Ammon's horn (tissue), 1 donor: ENCODE measurements at places on chromosomes 6 and 20.
A peak's percentile ranks its signal among the peaks of the same experiment; 100 is the strongest.

- peak; percentile 6 for DNase-seq
These were observed 266.6 kb upstream of the BTBD3 start for GRCh38 chr20:11651138-11651537.

DNA sequence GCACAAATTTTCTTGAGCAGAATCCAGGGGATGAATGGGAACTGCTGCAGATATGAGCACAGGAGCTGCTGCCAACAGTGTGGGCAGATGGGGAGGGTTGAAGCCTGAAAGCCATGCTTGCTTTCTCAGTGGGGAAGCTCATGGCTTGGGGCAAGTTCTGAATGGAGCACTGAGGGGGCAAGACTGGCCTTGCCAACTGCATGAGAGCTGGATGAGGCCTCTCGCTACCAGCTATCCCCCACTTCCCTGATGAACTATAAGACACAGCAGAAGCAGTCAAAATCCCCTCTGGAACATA is 28.3 kb downstream of the TREM1 start:
- DNase-seq, result no peak

GRCh38 chr6:23003671-23004467 is 434.5 kb downstream of the HDGFL1 start:
- peak; percentile 4 for DNase-seq

GRCh38 chr20:7981374-7981773 is 38.2 kb downstream of the TMX4 start:
- DNase-seq, result no peak

- no peak for DNase-seq
These were observed 356.3 kb downstream of the ZFAND3 start for GRCh38 chr6:38175786-38176185.

GRCh38 chr6:74283532-74283931 is 587.5 kb downstream of the CD109 start:
- DNase-seq, result no peak

GRCh38 chr6:164507206-164507940 is 802.0 kb downstream of the C6orf118 start:
- DNase-seq, result no peak

DNA sequence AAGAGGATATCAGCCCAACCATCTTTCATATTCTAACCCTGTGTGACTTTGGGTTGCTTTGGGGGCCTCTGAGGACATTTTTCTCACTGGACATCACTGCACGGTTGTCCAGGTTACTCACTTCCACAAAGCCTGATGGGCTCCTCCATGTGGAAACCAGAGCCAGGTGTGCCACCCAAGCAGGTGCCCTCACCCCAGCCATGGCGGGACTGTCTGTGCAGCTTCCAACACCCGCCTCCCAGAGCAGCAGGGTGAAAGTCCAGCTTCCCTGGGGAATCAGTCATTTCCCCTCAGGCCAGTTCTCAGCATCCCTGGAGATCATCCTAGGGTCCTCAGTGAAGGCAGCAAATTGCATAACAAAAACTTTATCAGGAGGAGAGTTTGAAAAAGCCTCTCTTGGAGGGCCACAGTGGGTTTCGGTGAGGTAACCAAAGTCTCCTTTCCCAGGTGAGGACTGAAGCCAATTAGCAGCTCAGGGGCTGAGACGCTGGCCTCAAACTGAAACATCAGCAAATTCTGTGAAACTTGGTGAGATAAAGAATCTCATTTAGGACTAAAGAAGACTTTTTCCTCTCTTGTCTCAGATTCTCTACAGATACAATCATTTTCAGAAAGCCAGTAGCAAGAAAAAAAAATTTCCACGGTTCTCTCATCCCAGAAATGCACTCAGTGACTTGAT is 289.6 kb upstream of the CDH4 start:
- no peak for DNase-seq

DNA sequence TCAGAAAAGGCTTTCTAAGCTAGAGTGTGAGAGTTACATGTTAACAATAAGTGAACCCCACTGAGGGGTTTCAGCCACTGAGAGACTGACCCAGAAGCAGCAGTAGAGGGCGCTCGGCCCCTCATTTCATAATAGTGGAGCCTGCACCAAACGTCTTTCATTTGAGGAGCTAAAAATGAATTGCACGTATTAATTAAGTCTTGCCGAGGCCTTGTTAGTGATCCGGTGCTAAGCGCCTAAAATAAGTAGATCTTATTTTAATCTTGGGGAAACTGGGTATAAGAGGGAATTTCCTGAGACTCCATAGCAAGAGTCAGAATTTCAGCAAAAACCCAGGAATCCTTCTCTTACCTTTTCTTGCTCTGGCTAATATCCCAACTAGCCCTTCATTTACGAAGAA is 209.7 kb downstream of the FARS2 start:
- DNase-seq, result peak; percentile 74

GRCh38 chr6:17820055-17820454 is 113.3 kb upstream of the NUP153 start:
- DNase-seq, result peak; percentile 39

- no peak for DNase-seq
These were observed 17.8 kb downstream of the GRM4 start for GRCh38 chr6:34128045-34128444.

- peak; percentile 42 for DNase-seq
These were observed 150.2 kb downstream of the TBC1D7 start for GRCh38 chr6:13178107-13178506.

GRCh38 chr6:1222728-1223595 is 88.9 kb upstream of the FOXQ1 start:
- DNase-seq, result peak; percentile 55

GRCh38 chr6:56595490-56596122 is 47.1 kb downstream of the DST start:
- DNase-seq, result peak; percentile 88

DNA sequence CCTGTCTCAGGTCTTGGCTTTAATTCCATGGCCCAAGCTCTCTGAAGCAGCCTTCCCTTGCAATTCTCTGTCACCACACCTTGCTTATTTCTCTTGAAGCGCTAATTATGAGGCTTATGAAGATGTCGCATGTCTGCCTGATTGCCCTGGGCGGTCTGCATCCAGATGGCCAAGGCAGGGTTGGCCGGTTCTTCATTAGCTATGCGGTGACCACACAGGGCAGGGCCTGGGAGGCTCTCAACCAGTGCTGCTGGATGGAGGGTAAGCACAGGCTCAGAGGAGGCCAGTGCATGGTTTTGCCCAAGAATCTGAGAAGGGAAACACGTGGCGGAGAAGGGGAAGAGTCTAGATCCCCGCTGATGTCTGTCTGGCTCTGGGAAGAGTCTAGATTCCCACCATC is 528.7 kb downstream of the CDH26 start:
- DNase-seq, result no peak

DNA sequence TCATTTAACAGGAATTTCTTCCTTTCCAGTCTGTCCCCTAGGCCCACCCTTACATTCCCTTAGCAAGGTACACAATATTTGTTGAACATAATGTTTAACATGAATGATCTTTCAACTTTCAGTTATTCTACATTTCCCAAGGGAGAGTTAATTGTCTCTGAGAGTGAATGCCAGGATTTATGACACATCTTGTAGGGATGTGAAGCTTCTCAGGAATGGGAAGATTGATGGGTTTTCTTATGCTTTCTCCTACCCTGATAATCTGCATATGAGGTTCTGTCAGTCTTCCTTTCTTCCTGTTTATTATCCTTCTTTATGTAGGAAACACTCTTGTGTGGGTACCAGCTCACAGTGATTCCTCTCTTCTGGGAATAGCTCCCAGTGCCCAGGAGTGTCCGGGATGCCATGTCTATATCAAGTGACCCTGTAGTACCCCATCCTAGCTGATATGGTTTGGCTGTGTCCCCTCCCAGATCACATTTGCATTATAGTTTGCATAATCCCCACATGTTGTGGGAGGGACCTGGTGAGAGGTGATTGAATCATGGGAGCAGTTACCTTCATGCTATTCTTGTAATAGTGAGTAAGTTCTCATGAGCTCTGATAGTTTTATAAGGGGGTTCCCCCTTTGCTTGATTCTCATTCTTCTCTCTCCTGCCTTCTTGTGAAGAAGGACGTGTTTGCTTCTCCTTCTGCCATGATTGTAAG is 7.1 kb upstream of the FYN start:
- DNase-seq, result no peak

DNA sequence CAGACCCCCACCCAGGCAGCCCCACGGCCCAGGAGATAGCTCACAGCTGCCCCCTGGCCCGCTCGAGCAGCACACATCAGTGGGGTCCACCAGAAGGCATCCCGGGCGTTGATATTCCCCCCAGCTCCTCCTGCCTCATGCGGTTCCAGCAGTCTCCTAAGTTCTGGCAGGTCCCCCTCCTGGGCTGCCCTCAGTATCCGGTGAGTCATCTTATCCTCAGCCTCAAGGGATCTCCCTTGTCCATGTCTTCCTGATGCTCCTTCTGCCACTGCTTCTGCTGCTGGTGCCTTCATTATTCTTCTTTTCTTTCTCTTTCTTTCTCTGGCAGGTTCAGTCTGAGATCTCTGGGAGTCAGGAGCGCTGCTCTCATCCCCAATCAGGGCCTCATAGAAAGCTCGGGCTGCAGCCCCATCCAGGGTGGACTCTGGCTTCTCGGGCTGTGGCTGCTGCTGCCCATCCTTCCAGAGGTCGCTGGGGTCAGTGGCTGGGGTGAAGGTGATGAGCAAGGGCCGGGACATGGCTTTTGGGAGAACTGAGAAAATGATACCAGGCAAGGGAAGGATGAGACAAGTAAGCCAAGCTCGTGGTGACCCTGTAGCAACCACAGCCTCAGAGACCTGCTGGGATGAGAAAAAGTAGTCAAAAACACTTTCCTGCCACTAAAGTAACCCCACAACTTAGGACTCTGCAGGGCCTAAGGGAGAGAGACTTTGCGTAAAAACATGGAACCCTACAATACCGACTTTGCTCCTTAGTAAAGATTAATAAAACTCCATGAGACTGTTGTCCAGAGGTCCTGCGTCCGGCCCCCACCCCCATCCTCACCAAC is 622 bp downstream of the GPANK1 start:
- no peak for DNase-seq

GRCh38 chr20:64258071-64258823 is 2.7 kb downstream of the PCMTD2 start:
- no peak for DNase-seq

DNA sequence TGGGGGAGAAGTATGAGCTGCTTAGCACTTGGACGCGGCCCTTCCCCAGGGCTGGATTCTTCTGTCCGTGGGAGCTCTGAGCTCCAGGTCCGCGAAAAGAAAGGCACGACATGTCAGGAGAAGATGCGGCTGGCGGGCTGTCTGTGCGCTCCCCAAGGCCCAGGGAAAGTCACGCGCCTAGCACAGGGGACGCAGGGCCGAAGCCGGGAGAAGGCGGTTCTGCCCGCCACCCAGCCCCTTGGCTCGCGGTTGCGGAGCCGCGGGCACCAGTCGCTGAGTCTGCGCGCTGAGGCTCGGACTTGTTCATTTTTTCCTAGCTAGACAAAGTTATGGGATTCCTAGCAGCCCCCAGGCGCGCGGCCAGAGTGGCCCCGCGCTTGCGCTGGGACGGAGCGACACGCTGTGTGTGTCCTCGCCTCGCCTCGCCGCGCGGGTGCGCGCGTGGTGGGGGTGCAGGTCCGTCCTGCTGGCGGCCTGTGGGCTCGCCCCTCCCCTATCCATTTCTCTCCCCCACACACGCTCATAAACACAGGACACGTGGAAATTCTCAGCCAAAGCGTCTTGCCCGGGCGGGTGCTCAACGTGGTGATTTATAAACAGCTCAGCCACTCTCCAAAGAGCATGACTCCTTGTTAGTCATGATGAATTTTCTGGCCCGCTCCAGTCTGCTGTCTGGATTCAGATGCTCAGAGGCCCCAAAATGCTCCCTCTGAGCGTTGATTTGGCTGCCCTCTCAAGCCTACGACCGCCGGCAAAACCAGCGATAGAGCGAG is 1.9 kb upstream of the POU3F2 start:
- DNase-seq, result peak; percentile 82

GRCh38 chr6:99019381-99019780 is 71.6 kb upstream of the FBXL4 start:
- DNase-seq, result no peak
